Non-pigmented ciliary epithelial cell (primary cell): ENCODE measurements at places on chromosomes 1 and 21.

- no peak for DNase-seq
These were observed 24.6 kb upstream of the RAP1GAP start for GRCh38 chr1:21693732-21694131.

- no peak for DNase-seq
These were observed 111.0 kb downstream of the GABPA start for GRCh38 chr21:25845729-25846256.

DNA sequence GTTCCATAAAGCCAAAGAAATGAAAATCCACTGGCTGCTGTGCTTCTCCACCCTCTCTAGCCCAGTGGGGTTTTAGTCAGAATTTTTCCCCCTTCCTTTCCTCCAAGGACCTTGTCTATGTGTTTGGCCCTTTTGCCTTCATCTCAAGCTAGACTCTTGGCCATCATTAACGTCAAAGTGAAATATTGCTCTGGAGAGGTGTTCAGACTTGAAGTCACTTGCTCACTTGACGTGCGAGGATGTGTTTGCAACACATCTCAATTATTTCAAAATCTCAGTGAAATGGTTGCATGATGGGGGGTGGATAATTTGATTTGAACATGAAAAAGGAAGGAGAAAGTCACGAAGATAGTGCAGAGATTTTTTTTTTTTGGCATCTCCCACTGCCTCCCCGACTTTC is 13.6 kb downstream of the EVA1C start:
- no peak for DNase-seq

DNA sequence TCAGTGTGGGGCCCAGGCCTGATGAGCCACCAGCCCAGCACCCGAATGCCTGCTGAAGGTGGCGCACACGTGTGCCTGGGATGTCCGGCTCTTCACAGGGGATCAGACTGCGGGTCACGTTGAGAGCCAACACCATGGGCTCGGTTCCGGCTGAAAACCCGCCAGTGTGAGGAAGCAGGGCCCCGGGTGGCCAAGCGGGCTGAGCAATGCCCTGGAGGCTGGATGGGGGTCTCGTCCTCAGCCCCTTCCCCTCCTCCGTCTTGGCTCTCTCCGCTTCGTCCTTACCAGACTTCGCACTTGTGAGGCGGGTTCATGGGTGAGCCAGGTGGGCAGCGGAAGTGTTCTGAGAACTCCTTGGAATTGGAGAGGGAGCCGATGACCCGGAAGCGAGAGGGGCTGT is 43.0 kb upstream of the EIF4G3 start:
- no peak for DNase-seq

DNA sequence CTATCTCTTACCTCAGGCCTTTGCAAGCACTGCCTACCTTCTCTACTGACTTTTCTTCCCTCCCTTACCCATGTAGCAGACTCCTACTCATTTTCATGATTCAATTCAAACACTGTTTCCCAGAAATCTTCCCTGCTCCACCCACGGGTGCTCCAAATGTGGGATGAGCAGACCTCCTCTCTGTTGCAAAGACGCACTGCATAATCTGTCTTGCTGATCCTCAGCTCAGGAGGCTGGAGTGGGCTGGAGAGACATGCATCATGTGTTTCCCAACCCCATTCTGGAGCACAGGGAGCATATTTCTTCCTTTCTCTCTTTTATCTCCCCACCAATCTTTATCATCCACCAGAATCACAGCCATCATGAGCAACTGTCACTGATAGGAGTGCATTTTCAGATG is 459.9 kb upstream of the NFIA start:
- DNase-seq, result no peak

DNA sequence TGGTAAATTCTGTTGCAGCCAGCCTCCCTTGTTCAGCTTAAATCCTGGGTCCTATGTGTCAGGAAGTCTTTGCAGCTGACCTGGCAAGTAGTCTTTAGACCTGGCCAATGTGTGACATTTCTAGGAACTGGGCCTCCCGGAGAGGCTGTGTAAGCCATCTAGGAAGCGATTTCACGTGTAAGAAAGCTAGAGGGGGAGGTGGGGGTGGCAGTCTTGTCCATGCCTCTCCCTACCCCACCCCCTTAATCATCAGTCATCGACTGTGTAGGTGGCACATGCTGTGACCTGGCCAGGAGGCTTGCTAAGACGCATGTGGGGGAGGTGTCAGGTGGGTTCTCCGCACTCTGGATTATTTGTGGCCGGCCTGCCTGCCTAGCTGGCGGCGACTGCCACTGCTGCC is 8.4 kb downstream of the C1orf226 start:
- DNase-seq, result no peak

- no peak for DNase-seq
These were observed 85.4 kb upstream of the ACTRT2 start for GRCh38 chr1:2935751-2936390.

GRCh38 chr1:208251911-208252835 is 8.0 kb upstream of the PLXNA2 start:
- DNase-seq, result no peak

GRCh38 chr1:207282496-207283380 is 38.7 kb upstream of the CD55 start:
- DNase-seq, result no peak

GRCh38 chr1:107622535-107622934 is 342.4 kb downstream of the VAV3 start:
- no peak for DNase-seq

DNA sequence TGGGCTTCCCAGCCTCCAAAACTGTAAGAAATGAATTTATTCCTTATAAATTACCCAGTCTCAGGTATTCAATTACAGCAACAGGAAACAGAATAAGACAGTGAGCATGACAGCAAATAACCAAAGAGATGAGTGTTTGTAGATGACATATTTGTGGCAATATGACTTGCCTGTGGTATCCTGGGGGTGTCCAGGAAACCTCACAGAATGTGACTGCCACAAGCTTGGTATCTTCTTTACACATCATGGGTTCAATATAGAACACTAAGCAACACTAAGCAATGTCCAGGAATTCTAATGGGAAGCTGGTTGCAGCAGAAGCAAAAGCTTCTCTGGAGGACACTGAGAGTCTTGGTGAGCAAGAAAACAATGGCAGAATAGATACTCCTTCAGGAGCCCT is 236.4 kb upstream of the BEND5 start:
- DNase-seq, result no peak

- no peak for DNase-seq
These were observed 10.0 kb upstream of the IRF6 start for GRCh38 chr1:209815931-209816341.

DNA sequence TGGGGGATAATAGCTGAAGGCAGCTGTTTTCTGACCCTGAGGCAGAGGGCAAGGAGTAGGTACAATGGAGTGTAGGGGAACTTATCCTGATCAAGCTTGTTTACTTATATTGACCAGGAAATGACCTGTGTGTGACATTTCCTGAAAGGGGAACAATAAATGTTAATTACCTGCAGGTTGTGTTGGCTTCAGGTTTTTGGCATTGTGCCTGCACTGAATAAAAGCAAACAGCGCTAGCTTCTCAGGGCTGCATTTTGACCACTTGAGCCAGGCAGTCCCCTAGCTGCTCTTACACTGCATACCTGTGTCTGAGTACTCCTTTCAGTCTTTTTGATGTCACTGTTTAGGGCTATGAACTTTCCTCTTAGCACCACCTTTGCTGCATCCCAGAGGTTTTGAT is 40.6 kb downstream of the DRAM2 start:
- no peak for DNase-seq

GRCh38 chr1:40923511-40924020 is 55.9 kb upstream of the CTPS1 start:
- DNase-seq, result no peak

GRCh38 chr1:234683861-234684632 is 74.1 kb upstream of the IRF2BP2 start:
- DNase-seq, result no peak

DNA sequence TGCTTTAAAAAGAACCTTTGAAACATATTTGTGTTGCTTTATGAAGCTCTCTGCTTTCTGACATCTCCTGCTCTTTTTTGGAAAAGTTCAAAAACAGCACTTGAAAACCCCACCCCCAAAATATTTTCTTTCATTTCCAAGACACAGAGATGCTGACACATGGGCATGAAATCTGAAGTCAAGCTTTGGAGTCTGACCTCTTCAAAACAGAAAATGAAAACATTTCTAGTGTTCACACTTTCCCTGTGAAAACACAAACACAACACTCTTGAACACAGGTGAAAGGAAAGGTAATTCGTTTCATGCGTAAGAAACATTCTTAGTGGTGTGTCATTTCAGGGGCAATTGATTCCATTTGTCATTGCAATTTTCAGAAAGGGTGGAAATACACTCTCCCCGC is 10.8 kb downstream of the NGF start:
- DNase-seq, result no peak

GRCh38 chr1:221371705-221372104 is 370.2 kb downstream of the DUSP10 start:
- no peak for DNase-seq

GRCh38 chr1:60066001-60066400 is 7.6 kb downstream of the C1orf87 start:
- no peak for DNase-seq

DNA sequence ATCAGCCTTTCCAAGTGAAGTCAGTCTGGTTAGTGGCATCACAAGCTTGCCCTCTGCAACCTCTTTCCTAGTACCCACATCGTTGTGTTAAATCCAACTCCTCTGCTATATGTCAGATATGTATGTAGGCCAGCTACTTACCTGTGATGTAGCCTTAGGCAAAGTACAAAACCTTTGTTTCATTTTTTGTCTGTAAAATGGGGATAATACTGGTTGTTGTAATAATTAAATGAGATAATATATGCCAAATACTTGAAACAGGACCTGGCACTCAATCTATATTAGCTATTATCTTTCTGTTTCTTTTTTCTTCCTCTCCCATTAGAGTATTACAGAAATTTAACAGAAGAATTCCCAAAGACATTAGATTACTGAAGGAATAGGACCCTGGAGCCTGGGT is 1.2 kb downstream of the PCP4L1 start:
- no peak for DNase-seq

- DNase-seq, result no peak
These were observed 845 bp upstream of the RGS5 start for GRCh38 chr1:163203561-163203960.

DNA sequence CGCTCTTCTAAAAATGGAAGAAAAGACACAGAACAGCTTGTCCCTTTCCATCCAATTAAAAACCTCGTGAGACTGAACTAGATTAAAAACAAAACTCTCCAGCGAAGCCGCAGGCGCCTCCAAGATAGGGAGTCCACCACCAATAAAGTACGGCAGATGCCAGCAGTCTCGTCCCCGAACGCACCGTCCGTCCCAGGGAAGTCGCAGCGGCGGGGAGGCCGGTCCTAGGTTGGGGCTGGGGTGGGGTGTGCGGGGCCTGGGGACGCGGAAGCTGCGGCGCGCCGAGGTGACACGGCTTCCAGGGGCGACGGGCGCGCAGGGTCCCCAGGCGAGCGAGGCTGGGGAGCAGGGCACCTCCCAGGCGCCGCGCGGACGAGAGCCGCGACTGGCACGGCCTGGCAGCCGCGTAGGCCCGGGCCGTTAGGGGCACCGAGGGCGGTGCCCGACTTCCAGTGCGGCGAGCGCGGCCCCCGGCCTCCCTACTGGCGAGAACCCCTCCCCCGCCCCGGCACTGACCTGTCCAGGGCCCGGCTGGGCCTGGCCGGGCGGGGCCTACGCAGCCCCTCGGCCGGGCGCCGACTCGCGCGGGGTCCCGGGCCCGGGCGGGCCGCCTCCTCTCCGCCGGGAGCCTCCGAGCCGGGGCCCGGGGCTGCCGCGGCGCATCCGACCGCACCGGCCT is 28.3 kb upstream of the A3GALT2 start:
- DNase-seq, result no peak

DNA sequence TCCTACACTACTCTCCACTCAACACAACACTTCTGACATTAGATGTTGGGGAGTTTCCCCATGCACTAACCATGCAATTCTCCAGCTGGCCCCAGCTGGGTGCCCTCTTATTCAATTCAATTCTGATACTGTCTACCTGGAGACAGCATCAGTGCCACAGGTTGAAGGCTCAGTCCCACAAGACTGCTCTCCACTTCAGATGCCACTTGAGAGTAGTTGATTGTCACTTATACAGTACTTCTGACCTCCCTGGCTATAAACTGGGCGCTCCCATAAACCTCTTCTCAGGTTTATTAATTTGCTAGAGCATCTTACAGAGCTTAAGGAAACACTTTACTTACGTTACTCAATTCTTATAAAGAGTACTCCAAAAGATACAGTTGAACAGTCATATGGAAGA is 442.3 kb downstream of the LRRIQ3 start:
- DNase-seq, result no peak

GRCh38 chr1:8922962-8923361 is 22.7 kb upstream of the CA6 start:
- DNase-seq, result no peak

DNA sequence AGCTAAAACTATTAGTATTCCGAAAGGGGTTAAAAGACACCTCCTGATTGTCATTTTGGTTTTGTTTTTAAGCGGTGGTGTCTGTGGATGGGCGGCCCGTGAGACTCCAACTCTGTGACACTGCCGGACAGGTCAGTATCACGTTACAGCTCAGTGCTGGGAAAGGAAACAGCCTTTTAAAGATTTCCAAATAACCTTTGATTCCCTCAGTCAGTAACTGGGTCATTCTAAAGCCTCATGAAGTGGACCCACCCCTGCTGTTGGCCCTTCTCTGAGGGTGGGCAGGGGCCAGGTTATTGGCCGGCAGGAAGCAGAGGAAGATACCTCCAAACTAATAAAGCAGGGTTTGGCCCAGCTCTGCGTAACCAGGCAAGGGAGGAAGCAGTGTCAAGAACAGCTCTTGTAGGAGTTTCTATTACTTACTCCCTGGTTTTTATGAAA is 2.3 kb downstream of the RHOU start:
- DNase-seq, result no peak

DNA sequence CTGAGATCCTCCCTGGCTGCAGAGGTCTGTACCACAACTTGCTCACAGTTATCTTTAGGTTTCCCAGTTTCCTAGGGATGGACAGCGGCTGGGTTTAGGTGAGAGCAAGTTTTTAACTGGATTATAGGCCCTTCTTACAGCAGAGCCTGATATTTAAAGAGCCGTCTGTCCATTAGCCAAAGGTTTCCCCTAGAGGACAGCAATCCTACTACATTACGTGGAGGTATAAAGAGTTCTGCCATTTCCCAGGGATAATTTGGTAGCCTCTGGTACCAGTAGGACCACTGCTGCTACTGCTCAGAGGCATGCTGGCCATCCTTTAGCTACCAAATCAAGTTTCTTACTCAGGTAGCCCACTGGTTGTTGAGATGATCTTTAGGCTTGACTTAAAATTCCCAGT is 21.9 kb upstream of the FCGR2A start:
- no peak for DNase-seq

- no peak for DNase-seq
These were observed 107.7 kb downstream of the ITSN1 start for GRCh38 chr21:33750017-33750416.

GRCh38 chr1:156497743-156498431 is 2.7 kb downstream of the MEF2D start:
- no peak for DNase-seq

- DNase-seq, result no peak
These were observed 80.8 kb downstream of the ASH1L start for GRCh38 chr1:155481741-155482241.

- DNase-seq, result no peak
These were observed 134.7 kb downstream of the ST6GALNAC3 start for GRCh38 chr1:76209238-76209637.

- DNase-seq, result no peak
These were observed 32.1 kb downstream of the SLC37A1 start for GRCh38 chr21:42545745-42546144.

GRCh38 chr1:53525595-53525994 is 66.4 kb downstream of the DMRTB1 start:
- DNase-seq, result no peak

GRCh38 chr1:234550341-234551031 is 59.5 kb downstream of the IRF2BP2 start:
- DNase-seq, result no peak

- no peak for DNase-seq
These were observed 3.3 kb downstream of the CFAP126 start for GRCh38 chr1:161364332-161364731.

- DNase-seq, result no peak
These were observed 4.6 kb downstream of the GPSM2 start for GRCh38 chr1:108881369-108881768.
